Osteoblast (primary cell): ENCODE measurements at places on chromosomes 4 and X. TPM values are rescaled to one million over a fixed set of nuclear protein-coding genes. Genes with fewer than 3 reads are reported as not detected.

DNA sequence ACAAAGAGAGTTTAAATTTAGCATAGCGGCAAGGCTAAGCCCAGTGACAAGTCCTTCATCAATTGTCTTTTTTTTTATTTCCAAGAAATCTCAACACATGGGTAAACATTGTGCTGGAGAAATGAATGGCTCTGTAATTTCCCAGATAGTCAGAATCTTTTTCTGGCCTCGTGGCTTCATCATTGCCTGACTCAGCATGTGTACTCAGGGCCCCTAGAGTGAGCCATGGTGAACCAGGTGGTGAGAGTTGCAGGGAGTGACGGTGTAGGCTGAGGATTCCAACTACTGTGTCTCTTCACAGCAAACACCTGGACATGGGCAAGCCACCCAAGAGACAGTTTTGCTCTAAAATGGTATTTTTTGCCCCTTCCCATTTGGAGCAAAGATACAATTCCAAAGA, 43.1 kb upstream of the UCP1 start:
- peak; percentile 72 for DNase-seq

GRCh38 chr4:96753216-96753615, 913.3 kb downstream of the PDHA2 start:
- DNase-seq = no peak

DNA sequence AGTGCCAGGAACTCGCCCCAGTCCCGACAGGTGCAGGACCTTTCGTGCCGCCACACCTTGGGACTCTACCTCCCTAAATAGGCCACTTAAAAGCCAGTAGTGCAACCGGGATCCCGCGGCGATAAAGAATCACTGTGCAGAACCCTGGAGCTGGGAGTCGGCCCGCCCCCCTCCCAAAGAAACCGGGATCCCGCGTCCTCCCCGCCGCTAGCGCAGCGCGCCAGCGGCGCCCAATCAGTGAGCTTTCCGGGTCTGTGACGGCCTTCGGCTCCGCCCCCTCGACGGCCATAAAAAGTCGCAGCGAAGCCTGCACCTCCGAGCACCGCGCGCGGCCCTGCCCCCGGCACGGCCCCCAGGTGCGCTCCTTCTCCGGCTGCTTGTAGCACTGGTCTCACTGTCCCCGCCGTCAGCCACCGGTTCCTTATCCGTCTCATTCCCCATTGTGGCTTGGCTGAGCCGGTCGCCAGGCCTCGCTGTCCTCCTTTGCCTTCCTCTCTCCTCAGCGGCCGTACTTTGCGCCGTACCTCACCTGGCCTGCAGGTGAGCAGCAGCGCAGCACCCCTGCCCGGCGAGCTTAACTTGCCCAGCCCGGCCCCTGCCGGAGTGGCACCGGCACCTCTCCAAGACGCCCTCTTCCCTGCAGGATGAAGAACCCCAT, at the start of gene LRAT:
TSS of gene LRAT (plus strand) at position 318 of the 658 bp plus-strand sequence. CDS start at position 645, 327 bp downstream.
- DNase-seq = peak; percentile 93

DNA sequence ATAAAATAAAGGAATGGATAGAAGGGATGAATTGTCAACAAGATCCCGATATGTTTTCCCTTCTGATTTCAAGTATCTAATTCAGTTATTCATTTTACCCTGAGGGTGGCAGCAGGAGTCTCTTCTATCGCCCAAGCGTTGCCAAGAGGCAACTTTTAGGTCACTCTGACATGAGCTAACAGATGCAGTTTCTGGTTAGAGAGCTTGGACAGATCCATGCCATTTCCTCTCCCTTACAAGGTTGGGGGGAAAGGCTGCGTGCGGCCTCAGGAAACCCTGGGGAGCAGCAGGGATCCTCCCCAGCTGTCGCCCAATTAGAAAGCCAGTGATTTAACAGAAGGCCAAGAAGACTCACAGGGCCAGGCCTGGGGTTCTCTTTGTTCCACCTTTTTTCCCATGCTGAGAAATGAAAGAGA, 35.3 kb upstream of the WAS start:
- peak; percentile 83 for DNase-seq

DNA sequence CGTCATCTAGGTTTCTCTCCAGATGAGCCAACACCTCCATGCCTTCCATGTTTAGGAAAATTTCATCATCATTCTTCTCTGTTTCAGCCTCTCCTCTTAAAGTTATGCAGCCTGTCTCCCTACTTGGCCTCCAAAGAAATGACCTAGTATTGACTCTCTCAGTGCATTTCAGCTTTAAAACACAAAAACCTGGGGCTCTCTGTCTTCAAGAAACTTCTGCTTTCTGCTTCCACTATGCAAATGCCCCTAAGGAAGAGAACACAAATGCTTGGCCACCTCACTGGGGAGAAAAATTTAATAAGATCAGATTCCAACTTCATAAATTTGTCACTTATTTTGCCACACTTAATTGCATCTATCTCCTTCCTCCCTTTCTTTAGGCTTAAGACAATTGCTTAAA, 93.3 kb downstream of the GPRIN3 start:
- DNase-seq = no peak

- peak; percentile 42 for DNase-seq
Measured at GRCh38 chrX:154348114-154348531, 26.3 kb downstream of the FLNA start.

RNF175 gene
- under 0.01 TPM in 2 replicates for total RNA-seq

DNA sequence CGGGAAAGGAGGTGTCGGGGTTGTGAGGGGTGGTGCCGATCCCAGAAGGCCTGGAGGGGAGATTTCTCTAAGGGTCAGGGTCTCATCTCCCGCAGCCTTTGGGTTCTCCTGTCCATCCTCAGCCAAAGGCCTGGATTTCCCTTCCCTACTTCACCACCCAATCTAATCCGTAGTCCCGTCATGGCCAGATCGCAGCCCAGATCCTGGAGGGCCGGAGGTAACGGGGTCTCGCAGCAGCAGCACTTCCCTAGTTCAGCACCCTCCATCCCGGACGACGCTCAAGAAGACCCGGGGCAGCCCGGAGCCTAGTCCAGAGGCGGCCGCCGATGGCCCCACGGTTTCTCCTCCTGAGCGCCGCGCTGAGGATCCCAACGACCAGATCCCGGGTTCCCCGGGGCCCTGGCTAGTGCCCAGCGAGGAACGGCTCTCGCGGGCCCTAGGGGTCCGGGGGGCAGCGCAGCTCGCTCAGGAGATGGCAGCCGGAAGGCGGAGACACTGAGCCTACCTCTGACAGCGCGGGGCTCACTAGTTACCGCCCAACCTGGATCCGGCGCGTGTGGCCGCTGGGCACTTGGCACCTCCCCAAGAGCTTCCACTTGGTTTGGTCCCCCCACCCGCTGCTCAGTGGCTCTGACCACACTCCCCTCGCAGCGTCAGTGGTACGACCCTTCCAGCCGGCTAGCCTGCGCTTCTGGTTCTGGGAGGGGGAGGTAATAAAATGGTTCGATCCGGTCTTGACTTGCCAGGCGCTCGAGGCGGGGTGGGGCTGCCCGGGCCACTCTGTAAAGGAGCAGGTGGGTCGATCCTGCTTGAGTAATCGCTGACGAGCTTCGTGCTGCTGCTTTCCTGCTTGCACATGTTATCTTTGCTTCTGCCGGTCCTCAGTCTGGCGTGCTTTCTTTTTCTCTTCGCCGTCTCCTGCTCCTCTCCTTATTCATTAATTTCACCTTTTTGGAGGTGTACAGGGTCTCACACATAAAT, 3.6 kb downstream of the MAGIX start:
- peak; percentile 96 for DNase-seq

USP51 gene
- 2.9 and 4.3 TPM in 2 replicates for total RNA-seq

DNA sequence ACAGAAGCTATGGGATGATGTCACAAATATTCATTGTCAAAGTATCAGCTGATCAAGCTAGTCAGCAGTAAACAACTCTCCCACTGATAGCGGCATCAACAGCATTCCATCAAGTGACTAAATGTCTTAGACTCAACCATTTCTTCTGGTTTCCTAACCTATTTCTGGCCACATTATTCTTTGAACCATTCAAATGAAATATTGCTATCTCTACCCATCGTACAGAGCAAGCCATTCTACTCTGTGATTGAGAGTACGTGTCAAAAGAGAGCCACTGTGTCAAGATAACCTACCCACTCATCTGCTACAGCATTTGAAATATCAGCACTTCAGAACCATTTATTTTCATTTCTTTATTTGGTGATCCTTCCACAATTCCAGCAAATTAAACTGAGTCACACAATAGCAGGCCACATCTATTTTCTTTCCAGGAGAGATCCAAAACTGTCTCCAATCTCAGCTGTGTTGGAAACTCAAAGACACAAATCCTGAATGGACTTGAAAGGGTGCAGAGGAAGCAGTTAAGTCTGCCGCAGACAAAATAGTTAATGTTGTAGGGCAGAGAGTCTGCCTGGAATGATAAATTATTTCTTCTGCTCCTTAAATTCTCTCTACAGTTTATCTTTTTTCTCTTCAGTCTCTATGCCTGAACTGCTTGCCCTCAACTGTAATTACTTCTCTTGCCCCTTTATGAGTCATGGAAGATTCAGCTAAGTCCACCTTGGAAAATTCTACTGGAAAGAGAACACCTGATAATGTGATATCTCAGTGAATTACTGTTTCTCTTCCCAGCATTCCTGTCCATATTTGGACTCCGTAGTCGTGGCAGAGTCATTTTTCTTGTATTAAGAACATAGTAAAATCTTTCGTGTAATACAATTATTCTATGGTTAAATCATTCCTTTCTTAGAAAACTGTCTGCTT, 364.8 kb downstream of the PDGFC start:
- DNase-seq = no peak

DNA sequence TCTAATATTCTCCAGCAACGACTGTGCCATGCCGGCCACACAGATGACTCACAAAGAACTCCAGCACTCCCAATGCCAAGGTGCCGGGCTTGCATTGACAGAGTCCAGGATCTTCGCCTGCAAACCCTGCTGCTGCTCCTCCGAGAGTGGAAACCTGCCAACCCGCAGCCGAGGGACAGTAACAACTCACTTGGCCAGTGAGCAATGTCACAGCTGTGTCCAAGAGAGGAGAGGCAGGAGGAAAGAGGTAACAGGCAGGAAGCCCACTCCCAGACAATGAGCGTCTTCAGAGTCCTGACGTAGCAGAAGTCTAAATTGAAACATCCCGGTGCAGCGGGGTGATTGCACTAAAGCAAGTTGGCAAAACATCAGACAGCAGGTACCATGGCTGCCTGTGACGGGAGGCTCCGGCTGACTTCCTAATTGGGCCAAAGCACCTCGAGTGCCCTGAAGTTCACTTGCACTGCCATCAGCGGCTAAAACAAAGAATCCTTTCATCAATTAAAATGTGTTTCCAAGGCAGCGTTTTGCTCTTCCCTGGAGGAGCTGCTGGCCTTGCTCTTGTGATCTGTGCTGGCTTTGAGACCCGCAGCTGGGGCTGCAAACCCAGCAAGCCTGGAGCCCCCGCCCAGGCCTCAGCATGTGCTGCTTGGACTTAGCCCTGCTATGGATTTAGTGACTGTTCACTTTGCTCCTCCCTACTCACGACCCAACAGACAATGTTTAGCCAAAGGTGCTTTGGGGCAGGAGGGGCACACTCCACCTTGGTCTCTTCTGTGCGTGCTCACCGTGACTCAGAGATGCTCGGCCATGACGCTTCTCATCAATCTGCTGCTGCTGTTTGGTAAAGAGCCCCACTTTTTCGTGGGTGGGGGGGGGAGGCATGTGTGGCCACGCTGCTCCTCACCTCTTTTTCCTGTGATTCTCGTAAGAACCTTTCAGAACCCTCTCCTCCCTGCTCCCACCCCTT, 36.5 kb downstream of the DCTD start:
- peak; percentile 93 for DNase-seq

PAGE4 gene
- total RNA-seq = not detected in 2 replicates

VMA21 gene
- 61.6 and 62.6 TPM in 2 replicates for total RNA-seq

COX7B gene
- 145 and 152 TPM in 2 replicates for total RNA-seq

DNA sequence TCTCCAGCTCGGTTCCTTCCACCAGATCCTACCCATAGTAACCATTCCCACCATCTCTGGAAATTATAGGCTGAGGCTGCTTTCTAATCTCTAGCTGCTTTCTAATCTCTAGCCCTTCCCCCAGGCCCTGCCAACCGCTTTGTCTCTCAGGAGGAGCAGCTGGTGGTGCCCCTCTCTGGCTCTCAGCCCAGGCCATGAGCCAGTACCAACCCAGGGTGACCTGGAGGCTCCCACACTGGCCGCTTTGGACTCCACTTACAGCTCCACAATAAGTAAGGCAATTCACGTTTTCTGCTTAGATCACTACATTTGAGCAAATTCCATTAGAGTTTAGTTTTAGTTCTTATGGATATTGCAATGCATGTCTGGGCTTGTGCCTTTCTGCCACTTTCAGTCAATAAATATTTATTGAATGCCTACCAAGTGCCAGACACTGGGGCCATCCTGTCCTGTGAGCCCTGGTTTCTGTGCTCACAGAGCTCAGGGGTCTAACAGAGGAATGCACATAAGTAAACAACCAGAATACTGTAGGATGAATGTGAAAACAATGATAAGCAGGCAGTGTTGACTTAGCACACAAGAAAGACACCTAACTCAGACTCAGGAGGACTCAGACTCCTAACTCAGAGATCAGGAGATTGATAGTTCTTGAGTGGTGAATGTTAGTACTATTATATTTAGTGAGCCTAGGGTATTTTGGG, 38.9 kb downstream of the SMC1A start:
- DNase-seq = no peak

DNA sequence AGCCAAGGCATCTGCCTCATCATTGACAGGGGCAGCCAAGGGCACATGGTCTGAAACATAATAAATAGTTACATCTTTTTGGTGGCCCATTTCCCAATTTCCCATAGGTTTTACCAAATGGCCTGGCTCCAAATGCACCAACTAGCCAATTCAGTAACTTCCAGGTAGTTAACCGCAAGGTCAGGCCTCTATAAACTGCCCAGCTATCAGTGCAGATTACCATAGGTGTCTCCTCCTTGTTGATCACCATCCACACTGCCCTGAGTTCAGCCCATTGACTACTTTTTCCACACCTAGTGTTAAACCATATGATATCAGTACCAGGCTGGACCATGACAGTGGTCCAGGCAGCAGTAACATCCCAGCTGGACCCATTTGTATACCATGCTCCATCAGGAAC, 1145.1 kb upstream of the POU3F4 start:
- no peak for DNase-seq

DSPP gene
- not detected in 2 replicates for total RNA-seq

PCYT1B gene
- total RNA-seq = 0.59 and 1.1 TPM in 2 replicates

DNA sequence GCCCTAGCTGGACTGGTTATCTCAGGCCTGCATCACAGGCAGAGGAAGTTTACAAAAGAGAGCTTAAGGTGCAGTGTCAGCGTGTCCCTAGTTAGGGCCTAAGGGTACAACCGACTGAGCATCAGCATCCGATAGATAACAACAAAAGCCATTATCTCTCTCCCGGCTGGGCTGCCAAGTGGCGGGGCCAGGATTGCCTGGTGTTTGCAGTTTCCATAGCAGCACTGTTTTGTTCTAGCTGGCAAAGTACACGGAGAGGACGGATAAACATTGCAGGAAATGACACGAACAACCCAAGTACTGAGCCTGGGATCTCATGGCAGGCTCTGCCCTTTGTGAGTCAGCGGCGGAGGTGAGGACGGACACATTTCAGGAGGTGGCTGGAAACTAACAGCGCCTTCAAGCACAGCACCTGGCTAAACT, 104.7 kb upstream of the NOCT start:
- DNase-seq = no peak
